CD4-positive, alpha-beta T cell treated with Interleukin-6 for 4 hours (primary cell): ENCODE measurements at places on chromosomes 11 and 22.
A peak's percentile ranks its signal among the peaks of the same experiment; 100 is the strongest.

- DNase-seq = no peak
Measured at GRCh38 chr11:73414977-73415651, 38.9 kb downstream of the RELT start.

DNA sequence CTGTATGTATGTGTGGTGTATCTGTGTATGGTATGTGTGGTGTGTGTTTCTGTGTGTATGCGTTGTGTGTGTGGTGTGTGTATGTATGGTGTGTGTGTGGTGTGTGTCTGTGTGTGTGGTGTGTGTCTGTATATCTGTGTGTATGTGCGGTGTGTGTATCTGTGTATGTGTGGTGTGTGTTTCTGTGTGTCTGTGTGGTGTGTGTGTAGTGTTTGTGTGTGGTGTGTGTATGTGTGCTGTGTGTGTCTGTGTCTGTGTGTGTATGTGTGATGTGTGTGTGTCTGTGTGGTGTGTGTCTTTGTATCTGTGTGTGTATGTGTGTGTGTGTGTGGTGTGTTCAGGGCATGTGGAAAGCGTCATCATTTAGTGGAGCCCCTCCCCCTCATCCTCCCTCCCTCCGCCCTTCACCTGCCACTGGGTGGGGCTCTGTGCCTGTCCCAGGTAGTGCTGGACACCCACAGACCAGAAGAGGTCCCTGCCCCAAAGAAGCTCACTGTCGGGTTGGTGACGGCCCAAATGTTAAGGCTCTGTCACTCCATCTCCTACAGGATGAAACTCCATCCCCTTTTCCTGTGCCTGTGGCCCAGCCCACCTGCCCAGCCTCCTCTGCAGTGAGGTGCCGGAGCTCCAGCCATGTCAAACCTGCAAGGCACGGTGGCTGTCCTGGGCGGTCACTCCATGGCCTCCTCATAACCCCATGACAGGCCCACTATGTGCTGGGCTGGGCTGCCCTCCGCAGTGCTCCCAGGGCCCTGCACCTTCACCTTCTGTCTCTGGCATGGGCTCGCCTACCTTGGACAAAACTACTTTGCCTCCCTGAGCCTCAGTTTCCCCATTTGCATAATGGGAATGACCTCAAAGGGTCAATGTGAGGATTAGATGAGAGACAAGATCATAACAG, 23.4 kb upstream of the SHISAL1 start:
- DNase-seq = no peak

DNA sequence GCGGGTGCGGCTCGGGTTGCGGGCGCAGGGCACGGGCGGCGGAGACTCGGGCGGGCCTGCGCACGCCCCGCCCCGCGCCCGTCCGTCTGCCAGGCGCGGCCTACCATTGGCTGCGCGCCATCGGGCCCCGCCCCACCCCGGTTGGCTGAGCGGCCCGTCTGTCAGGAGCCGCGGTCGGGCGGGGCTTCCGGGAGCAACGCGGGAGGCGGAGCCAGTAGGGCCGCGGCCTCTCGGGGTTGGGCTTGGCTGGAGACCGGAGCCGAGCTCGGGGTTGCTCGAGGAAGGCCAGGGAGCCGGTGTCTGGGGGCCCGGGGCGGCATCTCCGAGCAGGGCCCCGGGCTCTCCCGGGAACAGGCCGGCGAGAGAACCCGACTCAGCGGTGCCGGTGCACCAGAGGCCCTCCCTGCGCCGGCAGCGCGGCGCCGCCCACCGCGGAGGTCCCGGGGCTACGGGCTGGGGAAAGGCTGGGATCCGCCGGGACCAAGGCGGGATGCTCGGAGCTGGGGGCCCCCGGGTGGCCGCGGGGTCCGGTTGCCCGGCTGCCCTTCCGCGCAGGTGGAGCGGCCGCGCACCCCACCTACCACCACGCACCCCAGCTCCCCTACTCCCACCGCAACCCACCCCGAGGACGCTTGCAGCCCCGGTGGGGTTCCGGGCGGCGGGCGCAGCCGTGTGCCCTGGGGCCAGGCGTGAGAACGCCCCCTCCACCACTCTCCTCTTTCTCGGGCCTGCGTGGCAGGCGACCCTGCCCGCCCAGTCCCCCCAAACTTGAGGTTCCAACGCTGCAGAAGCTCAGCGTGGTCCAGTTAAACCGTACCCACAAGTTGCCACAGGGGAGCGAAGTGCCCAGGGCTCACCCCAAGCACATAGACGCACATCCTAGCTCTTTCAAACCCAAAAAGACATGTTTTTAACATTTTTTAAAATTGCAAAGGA, at the start of gene HRAS:
HRAS (minus strand) TSS at position 58 of the 936 bp plus-strand sequence.
- DNase-seq = peak; percentile 97

- DNase-seq = no peak
Measured at GRCh38 chr22:49111085-49111484, 716.6 kb downstream of the BRD1 start.

DNA sequence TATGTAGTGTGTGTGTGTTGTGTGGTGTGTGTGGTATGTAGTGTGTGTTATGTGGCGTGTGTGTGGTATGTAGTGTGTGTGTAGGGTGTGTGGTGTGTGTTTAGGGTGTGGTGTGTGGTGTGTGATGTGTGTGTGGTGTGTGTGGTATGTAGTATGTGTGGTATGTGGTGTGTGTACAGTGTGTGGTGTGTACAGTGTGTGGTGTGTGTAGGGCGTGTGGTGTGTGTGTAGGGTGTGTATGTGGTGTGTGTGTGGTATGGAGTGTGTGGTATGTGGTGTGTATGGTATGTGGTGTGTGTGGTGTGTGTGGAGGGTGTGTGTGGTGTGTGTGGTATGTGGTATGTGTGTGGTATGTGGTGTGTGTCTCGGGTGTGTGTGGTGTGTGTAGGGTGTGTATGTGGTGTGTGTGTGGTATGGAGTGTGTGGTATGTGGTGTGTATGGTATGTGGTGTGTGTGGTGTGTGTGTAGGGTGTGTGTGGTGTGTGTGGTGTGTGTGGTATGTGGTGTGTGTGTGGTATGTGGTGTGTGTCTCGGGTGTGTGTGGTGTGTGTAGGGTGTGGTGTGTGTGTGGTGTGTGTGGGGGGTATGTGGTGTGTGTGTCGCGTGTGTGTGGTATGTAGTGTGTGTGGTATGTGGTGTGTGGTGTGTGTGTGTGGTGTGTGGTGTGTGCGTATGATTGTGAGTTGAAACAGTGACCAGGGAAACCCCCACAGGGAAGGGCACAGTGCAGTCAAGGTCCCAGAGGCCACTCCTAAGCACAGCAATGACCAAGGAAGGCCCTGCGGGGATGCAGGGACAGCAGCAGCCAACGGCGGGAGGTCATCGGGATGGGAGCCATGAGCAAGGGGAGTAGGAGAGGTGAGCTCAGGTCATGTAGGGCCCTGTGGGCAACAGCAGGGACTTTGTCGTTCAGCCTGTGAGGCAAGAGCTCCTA, 2.9 kb upstream of the PPP6R2 start:
- DNase-seq = no peak

- DNase-seq = no peak
Measured at GRCh38 chr11:12456651-12457579, 79.5 kb downstream of the PARVA start.

DNA sequence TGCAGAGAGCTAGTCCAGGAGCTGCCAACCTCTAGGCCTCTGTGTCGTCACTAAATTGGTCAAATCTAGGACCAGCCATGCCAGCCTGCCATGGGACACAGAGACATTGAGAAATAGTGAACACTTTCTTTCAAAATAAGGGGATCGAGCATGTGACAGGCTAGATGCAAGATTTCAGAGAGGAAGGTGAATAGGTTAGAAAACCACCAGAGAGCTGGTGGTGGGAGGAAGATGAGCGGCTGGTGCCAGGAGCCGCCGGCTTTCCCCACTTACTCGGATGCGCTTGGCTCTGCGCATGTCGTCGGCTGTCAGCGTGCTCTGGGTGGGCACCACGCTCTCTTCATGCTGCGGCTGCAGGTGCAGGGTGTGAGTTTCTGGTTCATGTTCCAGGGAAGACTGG, 35.4 kb upstream of the NFRKB start:
- DNase-seq = no peak

GRCh38 chr11:50214376-50214775, 181.7 kb downstream of the OR4C45 start:
- DNase-seq = no peak

DNA sequence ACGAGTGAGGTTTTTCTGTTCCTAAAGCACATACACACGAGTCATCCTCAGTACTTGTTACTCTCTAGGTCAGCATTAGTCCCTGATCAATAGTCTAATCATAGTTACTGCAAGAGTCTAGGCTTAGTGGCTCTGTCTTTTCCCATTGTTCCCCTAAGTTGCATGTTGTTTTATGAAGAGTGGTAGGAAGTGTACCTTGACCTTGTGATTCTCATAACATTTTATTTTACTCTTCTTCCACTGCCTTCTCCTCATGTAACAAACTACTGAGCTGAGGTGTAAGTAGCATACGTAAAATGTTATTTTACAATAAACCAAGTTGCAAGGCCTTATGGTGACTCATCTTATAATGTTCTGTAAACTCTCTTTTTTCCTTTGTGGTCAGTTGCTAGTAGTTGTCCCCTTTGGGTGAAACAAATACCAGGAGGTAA, 15.0 kb downstream of the METTL15 start:
- no peak for DNase-seq

- DNase-seq = no peak
Measured at GRCh38 chr22:45974498-45974897, 2.5 kb downstream of the WNT7B start.

DNA sequence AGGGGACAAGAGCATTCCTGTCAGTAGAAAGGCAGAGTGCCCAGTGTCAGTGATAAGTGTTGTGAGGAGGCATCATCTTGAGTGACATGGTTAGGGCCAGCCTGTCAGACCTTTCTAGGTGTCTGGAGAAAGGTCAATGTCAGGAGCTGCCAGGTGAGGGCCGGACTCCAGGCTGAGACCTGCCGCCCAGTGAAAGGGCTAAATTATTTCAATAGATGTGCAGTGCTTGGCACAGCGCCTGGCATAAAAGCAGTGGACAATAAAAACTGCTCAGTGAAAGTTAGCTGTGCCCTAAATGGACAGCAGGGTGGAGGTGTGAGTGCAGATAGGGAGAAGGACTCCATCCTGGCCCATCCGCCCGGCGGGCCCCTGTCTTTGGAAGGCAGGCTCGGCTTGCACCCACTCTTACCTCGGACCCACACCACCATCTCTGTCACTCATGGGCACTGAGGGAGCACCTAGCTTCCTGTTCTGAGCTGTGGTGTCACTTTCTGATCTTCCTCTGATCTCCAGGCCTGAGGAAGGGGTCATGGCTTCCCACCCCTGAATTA, 23.5 kb upstream of the WNT11 start:
- DNase-seq = no peak

DNA sequence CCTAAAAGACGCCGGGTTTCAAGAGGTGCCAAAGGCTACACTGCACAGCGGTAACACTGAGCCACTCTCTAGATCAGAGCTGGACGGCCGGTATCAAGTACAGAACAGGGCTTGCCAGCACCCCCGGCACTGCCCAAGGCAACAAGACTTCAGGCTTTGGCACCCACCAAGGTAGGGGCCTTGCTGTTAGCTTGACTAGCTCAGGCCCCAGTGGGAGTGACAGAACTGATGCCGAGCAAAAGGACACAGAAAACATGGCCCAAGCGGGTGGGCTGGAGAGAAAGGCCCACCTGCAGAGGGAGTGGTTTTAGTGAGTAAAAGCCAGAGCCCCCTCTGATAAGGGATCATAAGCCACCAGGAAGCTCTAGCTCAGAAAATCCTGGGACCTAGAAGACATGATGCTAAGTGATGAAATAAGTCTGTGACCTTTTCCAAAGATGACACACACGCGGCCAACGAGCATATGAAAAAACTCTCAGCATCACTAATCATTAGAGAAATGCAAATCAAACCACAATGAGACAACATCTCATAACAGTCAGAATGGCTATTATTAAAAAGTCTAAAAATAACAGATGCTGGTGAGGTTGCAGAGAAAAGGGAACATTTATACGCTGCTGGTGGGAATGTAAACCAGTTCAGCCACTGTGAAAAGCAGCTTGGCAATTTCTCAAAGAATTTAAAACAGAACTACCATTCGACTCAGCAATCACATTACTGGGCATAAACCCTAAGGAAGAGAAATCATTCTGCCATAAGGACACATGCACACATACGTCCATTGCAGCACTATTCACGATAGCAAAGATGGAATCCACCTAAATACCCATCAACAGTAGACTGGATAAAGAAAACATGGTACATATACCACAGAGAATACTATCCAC, 12.9 kb downstream of the EHD1 start:
- DNase-seq = peak; percentile 59

- DNase-seq = peak; percentile 67
Measured at GRCh38 chr11:67024410-67024809, 1.5 kb downstream of the SYT12 start.

DNA sequence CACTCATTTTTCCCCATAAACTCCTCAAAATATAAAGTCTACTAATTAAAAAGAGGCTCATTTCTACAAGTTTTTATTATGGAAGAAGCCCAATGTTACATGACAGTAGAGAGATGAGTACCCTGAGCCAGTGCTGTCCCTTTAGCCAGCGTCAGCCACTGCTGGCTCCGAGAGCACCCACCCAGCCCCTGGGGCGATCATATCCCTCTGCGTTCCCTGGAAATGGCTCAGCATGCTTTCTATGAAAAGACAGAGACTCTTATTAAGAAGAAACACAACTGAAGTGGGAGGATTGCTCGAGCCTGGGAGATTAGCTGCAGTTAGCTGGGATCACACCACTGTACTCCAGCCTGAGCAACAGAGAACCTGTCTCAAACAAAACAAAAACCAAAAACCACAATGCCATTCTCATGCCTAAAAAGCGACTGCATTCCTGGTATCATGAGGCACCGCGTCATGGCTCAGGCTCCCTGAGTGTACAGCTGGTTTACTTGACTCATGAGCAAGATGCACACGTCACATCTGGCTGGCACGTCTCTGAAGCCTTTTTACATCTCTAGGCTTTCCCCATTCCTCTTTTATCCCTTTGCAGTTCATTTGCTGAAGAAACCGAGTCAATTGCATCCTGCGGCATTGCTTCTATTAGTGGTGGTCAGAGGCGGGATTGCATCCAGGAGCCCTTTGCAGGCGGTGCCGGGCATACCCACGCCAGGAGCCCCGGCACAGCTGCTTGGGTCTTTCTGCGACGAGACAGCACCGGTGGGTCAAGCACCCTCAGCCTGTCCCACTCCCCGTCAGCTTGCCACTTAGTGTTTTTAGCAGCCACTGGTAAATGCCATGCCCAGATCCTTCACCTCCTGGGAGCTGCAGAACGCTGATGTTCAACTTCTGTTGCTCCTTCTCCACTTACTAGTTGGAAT, 119.9 kb downstream of the CTTN start:
- no peak for DNase-seq

DNA sequence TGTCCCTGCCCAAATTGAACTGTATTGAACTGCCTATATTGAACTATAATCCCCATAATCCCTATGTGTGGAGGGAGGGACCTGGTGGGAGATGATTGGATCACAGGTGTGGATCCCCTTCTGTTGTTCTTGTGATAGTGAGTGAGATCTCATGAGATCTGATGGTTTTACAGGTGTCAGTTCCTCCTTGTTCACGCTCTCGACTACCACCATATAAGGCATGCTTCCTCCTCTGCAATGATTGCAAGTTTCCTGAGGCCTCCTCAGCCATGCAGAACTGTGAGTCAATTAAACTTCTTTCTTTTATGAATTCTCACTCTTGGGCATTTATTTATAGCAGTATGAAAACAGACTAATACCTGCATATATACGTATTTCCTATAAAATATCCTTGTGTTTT, 206.5 kb upstream of the PDGFD start:
- DNase-seq = no peak

GRCh38 chr11:132579136-132579535, 953.2 kb downstream of the OPCML start:
- DNase-seq = no peak
